ENCODE measurements at places on chromosomes 12 and 14. TPM values are rescaled to one million over a fixed set of nuclear protein-coding genes. Genes with fewer than 3 reads are reported as not detected.

GRCh38 chr12:124286414-124286813 lies 8.5 kb upstream of the RFLNA start:
- no peak for DNase-seq

GRCh38 chr14:41548666-41549065 lies 58.0 kb upstream of the LRFN5 start:
- no peak for DNase-seq

DNA sequence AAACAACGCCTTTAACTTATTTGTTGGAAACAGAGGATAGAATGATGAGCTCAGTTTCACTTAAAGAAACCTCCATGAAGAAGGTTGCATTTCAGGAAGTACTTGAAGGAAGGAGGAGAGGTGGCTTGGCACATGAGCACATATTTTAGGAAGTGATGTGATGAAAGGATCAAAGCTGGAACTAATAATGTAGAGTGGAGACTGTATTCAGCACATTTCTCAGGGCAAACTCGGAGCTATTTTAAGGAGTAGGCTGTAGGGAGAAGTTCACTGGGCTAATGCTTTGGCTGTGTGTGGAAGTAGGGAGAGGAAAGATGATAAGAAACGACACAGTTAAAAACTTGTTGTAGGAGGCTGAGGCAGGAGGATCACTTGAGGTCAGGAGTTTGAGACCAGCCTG lies 272.8 kb downstream of the AKAP6 start:
- DNase-seq: no peak

GRCh38 chr12:43044241-43044640 lies 454.7 kb upstream of the PRICKLE1 start:
- DNase-seq: no peak

GRCh38 chr12:62827042-62827441 lies 107.9 kb downstream of the PPM1H start:
- no peak for DNase-seq

DNA sequence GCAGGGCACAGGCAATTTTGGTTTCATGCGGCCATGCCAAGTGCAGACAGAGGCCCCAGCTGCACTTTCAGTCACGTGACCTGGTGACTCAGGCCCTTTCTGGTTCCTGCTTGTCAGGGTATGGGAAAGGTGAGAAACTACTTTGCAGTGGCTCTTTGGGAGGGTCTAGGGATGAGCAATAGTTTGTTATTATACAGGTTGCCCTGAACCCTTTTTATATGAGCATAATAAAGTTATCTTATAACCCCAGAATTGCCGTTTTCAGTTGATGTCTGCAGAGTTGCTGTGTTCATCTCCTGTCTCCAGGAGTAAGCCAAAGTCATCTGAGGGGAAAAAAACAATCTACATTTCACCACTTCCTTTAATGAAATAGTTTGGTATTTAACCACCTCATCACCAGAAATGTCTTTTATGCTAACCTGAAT lies 30.9 kb upstream of the EMP1 start:
- no peak for DNase-seq

- no peak for DNase-seq
These were observed 2.5 kb downstream of the KCNH3 start for GRCh38 chr12:49541140-49541861.

DNA sequence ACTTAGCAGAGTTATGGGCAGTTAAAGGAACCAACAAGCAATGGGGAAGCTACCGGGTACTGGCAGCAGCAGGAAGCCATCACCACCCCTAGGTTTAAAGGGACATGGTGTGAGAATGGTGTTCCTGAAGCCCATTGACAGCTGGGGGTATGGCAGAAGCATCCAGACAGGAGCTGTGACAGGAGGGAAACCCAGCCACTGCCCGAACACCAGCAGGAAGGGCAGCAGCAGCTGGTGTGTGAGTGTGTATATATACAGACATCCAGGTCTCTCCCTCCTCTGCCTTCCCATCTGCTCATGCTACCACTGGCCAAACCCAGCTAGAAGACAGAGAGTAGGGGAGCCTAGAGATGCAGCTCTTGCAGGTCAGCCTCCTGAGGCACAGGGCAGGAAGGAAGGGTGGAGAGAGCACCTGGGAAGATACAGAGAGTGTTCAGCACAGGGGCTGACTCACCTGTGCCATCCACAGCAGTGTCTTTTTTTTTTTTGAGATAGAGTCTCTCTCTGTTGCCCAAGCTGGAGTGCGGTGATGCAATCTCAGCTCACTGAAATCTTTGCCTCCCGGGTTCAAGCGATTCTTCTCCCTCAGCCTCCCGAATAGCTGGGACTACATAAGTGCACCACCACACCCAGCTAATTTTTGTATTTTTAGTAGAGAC lies 9.2 kb upstream of the ADCK1 start:
- no peak for DNase-seq

DNA sequence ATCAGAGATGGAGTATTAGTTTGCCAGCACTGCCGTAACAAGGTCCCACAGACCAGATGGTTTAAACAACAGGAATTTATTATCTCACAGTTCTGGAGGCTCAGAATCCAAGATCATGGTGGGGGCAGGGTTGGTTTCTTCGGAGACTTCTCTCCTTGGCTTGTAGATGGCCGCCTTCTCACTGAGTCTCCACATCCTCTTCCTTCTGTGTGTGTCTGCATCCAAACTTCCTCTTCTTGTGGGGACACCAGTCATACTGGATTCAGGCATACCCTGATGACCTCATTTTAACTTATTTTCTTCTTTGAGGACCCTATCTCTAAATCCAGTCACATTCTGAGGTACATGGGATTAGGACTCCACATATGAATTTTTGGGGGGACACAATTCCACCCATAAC lies 455.5 kb downstream of the RGS6 start:
- DNase-seq: no peak

DNA sequence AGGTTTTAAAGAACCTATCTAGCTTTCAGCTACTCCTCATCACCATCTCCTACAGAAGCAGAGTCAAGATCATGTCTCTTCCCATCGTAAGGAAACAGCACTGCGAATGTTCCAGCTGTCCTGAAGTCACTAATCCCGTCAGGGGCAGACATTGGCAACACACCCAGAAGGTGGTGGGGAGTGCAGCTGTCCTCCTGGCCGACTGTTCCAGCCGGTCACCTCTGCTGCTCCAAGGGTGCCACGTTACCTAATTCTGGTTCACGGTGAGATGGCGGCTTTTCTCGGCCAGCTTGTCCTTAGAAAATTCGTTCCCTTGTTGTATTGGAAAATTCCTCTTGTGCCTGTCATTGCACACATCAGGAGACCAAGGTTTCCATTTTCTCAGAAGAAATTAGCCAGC lies 196.2 kb downstream of the ZFP36L1 start:
- DNase-seq: no peak

DNA sequence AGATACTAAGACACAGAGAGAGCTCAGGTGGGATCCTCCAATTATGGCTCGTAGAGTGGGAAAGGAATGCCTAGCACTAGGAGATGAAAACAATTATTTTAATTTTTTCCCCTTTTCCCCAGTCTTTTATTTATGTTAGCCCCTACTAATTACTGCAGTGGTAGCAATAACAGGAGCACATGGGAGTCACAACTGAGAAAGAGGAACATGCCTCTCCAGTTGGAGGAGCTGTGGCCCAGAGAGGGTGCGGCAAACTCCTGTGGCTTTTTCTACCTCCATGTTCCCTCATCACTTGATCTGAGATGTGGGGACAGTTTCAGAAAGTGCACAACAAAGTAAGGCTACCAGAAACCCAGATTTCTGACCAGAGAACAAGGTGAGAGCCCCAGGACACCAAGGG lies 25.9 kb upstream of the POC1B start:
- no peak for DNase-seq

Gene KRT73
- not detected for total RNA-seq

Gene KRT7
- total RNA-seq: 8.9 TPM

Gene PPP1R36
- 0.66 TPM for total RNA-seq

Data from H9 (cell line).